Adrenal gland (tissue), 19 donors: ENCODE measurements at places on chromosomes 3 and 15. TPM values are rescaled to one million over a fixed set of nuclear protein-coding genes. Genes with fewer than 3 reads are reported as not detected.

The UMPS gene
- polyA plus RNA-seq, result 17.7 TPM

The DLEC1 gene
- polyA plus RNA-seq, result 2.0 TPM

The TMC3 gene
- 0.04 TPM for polyA plus RNA-seq

The PIGBOS1 gene
- 21.6 TPM for polyA plus RNA-seq

The CCDC33 gene
- polyA plus RNA-seq, result 0.42 TPM

The ARL14 gene
- not detected for polyA plus RNA-seq

The CAMK2N2 gene
- 24.2 TPM for polyA plus RNA-seq

The ZNF106 gene
- 5.8 TPM for polyA plus RNA-seq

The DENND6A gene
- polyA plus RNA-seq, result 13.7 TPM

DNA sequence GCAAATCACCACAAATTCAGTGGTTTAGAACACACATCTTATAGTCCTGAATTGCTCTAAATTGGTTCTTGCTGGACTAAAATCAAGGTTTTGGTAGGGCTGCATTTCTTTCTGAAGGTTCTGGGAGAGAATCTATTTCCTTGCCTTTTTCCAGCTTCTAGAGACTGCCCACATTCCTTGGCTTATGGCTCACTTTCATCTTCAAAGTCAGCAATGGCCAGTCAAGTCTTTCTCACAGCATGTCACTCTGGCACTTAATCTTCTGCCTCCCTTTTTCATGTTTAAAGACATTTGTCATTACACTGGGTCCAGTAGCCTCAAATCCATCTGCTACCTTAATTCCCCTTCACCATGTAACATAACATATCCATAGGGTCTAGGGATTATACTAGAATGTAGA lies 149.0 kb downstream of the NEK10 start:
- no peak for DNase-seq

- no peak for DNase-seq
These were observed 387.6 kb downstream of the NAALADL2 start for GRCh38 chr3:175246766-175247165.

GRCh38 chr15:87589134-87589533 lies 667.4 kb downstream of the NTRK3 start:
- DNase-seq, result no peak

DNA sequence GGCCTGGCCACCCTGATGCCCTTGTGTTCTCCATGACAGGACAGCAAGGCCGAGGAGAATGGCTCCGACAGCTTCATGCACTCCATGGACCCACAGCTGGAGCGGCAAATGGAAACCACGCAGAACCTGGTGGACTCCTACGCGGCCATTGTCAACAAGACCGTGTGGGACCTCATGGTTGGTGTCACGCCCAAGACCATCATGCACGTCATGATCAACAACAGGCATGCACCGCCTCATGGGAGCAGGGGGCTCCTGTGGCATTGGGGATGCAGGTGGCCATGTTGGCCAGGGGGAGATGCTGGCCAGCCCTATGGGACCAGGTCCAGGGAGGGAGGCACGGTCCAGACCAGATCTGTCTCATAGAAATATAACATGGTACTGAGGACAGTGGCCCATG lies 62.9 kb downstream of the GOLGA8B start:
- DNase-seq, result no peak

DNA sequence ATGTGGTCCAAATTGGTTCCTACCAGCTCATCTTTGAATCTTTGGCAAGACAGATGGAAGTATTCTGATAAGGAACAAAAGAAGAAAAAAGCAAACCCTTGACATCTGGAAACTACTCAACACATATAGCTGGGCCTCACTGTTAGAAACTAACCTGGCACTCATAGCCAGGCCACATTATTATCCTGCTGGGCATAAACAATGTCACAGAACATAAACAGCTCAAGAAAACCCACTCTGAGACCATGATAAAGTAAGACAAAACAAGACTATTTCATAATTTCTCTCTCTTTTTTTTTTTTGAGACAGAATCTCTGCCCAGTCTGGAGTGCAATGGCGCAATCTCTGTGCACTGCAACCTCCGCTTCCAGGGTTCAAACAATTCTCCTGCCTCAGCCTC lies 1093.2 kb downstream of the FHIT start:
- no peak for DNase-seq

DNA sequence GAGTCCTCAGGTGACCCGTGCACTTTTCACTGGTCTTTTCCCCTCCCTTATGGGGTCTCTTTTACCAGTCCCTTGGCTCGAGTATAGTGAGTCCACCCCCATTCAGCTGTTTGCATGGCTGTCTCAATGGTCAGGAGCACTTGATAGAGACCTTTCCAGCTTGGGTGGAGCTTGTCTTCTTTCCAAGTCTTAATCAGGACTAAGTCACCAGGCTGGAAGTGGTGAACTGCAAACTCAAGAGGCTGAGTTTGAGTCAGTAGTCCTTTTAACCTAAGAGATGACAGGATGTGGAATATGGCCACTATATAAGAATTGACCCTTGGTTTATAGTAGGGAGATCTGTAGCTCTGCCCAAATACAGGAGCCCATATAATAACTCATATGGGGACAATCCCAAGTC lies 279.7 kb downstream of the PYDC2 start:
- no peak for DNase-seq

DNA sequence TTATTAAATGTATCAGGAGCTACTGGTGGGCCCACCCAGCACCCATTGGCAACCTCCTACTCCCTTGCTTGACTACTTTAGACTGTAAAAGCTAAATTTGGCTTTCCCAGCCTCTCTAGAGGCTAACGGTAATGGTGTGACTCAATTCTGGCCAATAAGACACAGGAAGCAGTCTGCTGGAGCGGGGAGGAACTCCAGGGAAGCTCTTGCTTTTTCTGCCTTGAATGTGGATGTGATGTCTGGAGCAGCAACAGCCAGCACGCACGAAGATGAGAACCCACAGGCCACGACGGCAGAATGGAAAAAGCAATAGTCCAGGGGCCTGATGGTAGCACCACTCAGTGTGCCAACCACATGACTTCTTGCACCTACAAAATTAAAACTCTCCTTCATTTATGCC lies 39.9 kb downstream of the RAB6B start:
- DNase-seq, result no peak

DNA sequence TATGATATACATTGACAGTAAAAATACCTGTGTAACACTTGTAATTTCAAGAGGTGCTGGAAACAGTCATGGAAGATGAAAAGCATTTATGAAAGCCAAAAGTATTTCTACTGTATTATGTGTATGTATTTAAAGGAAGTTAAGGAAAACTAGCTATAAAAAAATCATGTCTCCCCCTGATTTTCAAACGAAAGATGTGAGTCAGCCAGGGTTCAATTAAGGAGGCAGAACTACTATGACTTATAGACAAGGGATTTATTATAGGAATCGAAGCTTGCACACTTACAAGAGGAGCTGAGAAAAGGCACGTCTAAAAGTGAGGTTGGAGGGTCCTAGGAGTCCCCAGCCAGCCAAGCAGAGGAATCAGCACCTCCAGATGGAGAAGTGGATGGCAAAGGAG lies 119.4 kb downstream of the SUCLG2 start:
- DNase-seq, result no peak

DNA sequence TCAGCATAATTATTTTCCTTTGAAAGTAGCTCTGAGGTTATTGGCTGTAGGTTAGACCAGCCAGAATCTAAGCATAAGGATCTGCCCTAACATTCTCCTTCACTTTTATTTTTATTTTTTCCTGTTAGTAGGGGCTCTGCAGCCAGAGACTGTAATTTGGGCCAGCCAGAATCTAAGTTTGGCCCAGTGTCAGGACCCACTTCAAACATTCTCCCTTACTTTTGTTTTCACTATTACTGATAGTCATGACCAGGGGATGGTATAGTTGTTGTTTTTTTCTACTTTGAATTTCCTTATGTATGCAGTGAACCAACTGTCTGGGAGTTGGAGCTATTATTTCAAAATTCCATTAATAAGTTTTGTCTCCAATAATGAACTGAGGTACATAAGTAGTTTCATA lies 121.0 kb upstream of the MBNL1 start:
- no peak for DNase-seq

DNA sequence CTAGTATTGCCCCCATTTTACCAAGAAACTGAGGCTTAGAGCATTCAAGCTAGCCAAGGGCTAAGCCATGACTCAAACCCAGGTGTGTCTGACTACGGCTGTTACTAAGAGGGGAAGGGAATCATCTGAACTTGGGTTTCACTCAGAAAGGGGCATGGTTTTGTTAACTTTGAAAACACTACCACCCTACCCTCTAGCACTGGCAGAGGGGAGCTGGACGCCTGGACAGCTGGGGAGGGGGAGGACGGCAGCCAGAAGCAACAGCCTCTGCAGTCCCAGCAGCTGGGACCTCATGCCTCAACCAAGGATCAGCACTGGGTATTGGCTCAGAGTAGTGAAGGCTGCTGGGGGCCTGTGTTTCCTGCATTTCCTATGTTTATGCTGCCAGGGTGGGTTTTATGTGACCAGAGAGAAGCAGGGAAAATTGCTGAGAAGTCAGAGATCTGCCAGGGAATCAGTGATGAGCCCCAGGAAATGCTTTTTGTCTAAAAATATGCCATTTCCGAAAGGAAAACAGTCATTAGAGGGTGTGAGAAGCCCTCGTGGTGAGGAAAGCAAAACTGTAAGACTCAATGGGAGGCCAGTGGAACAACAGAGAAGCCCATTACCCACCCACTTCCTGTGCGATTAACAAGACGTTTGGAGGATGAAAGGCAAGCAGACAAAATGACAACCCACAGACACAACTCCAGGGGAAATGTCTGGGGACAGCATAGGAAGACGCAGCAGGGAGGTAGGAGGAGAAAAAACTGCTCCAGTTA lies 41.2 kb downstream of the LIPC start:
- DNase-seq, result no peak

- no peak for DNase-seq
These were observed 532.1 kb upstream of the SEMA6D start for GRCh38 chr15:47184908-47185801.

GRCh38 chr15:53437985-53438841 lies 321.2 kb downstream of the WDR72 start:
- DNase-seq, result no peak

DNA sequence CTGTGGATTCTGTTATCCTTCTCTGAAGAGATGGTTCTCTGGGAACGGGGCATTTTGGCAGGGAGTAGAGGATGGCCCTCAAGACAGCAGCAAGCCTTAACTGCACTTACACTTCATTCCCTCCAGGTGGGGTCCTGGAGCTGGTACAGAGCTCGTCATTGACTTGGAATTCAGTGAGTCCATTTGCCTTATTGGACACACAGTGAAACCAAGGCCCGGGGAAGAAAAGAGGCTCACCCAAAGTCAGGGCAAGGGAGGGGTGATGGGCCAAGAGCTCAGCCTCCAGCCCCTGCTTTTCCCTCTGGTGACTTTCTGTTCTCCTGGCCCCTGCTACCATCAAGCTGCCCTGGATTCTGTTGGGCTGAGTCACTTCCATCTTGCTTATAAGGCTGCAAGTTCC lies 125.6 kb downstream of the ETFA start:
- DNase-seq, result no peak

DNA sequence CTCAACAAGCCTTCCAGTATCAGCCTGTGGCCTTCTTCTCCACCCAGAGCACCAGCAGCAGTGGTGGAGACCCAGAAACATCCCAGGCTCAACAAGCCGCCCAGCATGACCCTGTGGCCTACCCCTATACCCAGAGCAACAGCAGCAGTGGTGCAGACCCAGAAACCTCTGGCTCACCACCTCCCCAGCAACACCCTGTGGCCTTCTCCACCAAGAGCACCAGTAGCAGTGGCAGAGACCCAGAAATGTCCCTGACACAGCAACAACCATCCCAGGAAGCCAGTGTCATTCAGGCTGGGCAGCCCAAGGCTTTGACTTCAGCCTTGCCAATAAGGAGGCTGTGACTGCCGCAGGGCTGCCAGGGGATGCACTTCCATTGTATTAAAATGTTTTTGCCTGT lies 16.3 kb upstream of the EMC3 start:
- DNase-seq, result no peak

GRCh38 chr15:63990454-63990853 lies 55.8 kb downstream of the DAPK2 start:
- no peak for DNase-seq

DNA sequence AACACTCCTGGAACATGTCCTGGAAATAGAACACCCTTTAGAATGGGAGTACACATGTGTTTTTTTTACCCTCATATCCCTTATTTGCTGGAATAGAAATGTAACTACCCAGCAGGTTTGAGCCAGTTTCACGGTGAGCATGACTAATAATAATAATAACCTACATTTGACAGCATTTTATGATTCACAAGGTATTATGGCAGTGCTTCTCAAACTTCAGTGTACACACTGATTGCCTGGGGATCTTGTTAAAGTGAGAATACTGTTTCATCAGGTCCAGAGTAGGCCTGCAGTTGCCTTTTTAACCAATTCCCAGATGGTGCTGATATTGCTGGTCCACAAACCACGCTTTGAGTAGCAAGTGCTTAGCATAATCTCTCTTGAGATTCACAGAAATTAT lies 63.9 kb downstream of the NFKBIZ start:
- DNase-seq, result no peak

GRCh38 chr3:15361494-15362214 lies 29.3 kb upstream of the SH3BP5 start:
- no peak for DNase-seq

DNA sequence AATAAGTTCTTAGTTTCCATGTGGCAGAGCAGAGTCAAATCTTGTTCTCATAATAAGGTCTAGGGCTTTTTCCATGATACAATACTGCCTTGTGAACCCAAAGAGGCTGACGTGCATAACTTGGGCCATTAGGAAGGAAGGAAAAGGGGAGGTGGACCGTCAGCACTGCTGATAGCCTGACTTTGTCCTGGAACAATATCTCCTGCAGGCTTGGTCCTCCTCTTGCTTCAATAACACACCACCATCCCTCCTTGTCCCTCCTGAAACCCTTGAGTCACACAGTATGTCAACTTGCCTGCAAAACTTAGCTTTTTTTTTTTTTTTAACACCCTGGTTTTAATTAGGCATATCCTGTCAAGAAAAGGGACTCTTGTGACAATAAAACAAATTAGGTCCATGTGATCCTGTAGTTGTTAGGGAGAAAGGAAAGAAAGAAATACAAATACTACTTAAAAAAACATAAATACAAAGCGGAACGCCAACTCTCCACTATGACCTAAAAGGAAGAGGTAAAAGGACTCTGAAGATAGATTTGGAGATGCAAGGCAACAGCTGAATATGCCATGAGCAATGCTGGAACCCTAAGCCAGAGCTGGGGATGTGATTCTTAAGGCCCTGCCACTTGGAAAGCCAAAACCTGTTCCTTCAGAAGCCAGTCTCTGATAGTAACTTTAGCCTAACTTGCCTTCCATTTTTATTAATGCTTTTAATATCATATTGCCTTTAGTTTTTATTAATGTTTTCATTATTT lies 67.0 kb downstream of the WWTR1 start:
- DNase-seq, result no peak
